ENCODE measurements at places on chromosomes 3 and 15.

- DNase-seq = peak; percentile 94
Observed at GRCh38 chr3:55750525-55750924, 263.4 kb upstream of the WNT5A start.

GRCh38 chr3:121870717-121871116 is 23.5 kb upstream of the SLC15A2 start:
- DNase-seq = no peak

DNA sequence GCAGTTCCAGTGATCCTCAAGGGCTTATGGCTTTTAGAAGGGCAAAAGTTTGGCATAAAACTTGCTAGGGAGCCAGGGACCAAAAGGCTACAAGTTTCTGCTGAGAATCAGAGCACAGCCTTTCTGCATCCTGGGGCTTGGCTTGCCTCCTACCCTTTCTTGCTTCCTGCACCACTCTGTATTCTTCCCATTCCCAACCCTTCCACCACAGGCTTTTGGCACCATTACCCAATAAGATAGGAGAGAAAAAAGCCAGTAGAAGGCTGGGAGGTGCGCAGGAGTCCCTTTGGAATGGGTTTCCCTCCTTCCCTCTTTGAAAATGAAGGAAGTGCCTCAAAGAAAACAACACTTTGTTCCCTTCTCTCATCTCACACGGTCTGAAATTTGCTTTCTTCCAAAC is 268.6 kb downstream of the PDCD6IP start:
- no peak for DNase-seq

GRCh38 chr3:20561166-20561565 is 375.2 kb upstream of the SGO1 start:
- DNase-seq = peak; percentile 42

DNA sequence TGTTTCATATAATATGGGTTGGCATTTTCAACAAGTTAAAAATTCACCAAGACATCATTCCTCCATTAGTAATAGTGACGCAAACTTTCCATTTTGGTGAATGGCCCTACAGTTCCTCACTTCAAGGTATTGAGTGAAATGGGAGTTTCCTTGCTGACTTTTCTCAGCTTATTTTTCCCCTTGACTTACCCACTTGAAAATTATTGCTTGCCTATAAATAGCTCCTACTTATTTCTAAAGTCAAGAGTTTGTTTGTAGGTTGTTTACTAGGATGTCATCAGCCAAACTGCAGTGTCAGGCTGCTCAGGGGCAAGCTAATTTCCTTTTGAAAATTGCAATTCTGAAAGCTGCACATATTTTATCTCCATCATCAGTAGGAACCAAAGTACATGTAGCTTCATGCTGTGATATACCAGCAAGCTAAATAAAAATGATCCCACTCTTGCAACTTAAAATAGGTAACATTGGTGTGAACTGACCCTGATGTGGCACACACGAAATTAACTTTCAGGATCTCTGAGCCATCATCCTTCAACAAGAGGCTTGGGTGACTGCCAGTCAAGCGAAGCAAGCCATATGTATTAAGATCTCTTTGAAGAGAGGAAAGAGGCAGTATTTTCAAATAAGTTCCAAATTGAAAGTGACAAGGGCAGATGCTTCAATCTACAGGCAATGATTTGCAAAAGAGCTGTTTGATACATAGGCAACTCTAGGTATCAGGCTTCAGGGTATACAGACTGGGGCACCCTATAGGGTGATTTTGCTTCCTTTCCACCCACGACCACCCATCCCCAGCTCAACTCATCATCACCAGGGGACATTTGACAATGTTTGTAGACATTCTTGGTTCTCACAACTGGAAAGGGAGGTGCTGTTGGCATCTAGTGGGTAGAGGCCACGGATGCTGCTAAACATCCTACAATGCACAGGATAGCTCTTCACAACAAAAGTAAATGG is 66.8 kb upstream of the RASGRP1 start:
- DNase-seq = no peak

GRCh38 chr3:147654827-147655226 is 245.7 kb downstream of the ZIC1 start:
- peak; percentile 72 for DNase-seq

- no peak for DNase-seq
Observed at GRCh38 chr3:13950042-13950441, 70.2 kb upstream of the WNT7A start.

- DNase-seq = no peak
Observed at GRCh38 chr3:37907371-37907770, 45.7 kb downstream of the CTDSPL start.

GRCh38 chr3:16024548-16024947 is 149.9 kb upstream of the GALNT15 start:
- DNase-seq = no peak

GRCh38 chr15:75532413-75533250 is 46.5 kb downstream of the PTPN9 start:
- DNase-seq = peak; percentile 19

GRCh38 chr3:111194048-111194447 is 122.4 kb downstream of the NECTIN3 start:
- DNase-seq = no peak

DNA sequence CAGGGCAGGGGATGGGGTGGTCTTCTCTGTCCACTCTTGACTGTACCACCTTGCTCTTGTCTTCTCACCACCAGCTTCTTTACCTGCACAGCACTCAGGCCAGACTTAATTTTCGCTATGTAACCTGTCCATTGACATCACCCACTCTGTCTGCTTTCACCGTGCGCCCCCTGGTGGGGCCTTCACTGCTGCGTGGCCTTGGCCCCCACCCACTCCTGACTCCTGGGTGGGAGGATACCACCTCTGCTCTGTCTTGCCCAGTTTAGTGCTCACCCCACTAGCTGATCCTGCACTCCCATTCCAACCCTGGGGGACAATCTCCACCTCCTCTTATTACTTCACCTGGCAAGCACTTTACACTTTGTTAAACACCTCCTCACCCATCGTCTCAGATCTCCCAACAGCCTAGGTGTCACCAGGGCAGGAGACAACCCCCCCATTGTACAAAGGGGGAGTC is 17.7 kb downstream of the PTH1R start:
- DNase-seq = peak; percentile 45

- DNase-seq = no peak
Observed at GRCh38 chr3:66411474-66411873, 89.3 kb downstream of the LRIG1 start.

- no peak for DNase-seq
Observed at GRCh38 chr3:141412936-141413354, 44.6 kb downstream of the ZBTB38 start.

GRCh38 chr3:197356275-197356674 is 57.9 kb upstream of the DLG1 start:
- DNase-seq = no peak

DNA sequence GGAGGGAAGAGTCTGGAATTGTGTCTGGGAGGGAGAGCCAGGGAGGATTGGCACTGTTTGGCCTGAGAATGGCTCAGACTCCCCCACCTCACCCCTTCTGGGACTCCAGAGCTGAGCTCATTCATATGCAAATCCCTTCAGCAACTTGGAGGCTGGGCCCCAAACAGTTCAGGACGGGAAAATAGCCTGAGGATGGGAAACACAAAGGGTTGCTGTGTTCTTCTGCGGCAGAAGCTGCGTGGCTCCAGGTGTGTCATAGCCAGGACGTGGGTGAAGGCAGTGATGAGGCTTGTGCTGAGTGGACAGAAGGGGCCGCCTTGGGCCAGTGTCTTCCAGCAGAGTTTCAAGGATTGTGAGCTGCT is 16.6 kb downstream of the MASP1 start:
- DNase-seq = no peak

GRCh38 chr15:37973856-37974255 is 39.4 kb downstream of the TMCO5A start:
- peak; percentile 16 for DNase-seq

DNA sequence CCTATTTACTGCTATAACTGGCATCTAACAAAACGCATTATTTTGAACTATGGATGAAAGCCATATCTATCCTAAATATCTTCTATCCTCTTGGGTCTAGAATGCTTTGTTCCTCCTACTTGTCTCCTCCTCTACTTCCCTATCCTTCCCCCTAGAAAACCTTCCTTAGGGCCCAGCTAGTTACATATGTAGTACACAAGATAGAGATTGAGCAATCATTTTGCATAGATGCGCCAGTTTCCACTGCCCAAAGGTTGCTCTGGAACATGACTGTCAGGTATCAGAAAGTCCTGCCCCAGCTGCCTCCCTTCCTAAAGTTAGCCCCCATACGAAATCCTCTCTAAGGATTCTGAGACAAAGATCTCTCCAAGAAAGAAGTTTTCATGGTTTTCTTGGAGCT is 55.1 kb downstream of the GPR160 start:
- DNase-seq = no peak

DNA sequence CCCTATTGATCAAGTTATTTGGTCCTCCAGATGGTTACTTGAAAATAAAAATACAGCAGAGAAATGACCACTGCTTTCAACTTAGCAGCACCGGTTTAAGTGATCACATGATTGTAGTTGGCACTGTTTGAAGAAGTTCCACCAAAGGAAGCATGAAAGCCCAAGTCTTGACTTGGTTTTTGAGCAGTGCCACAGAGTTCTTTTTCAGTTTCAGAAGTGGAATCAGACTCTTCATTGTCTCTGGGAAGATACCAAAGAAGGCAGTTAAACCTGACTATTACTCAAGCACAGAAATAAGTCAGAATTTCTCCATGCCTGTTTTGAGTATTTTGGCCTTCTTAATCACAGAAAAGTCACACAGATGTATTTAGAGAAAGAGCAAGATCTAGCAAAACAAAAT is 66.7 kb downstream of the BBX start:
- no peak for DNase-seq

- no peak for DNase-seq
Observed at GRCh38 chr15:96503276-96503675, 172.8 kb downstream of the NR2F2 start.

DNA sequence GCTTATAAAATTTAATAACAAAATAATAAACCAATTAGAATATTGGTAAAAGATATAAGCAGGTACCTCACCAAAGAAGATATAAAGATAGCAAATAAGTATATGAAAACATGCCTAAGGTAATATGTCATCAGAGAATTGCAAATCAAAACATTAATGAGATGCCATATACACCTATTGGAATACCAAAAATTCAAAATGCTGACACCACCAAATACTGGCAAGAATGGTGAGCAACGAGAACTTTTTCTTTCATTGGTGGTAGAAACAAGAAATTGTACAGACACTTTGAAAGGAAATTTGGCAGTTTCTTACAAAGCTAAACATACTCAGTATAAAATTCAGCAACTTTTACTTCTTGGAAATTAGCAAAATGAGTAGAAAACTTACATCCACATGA is 346.9 kb upstream of the ROBO1 start:
- DNase-seq = no peak

- DNase-seq = no peak
Observed at GRCh38 chr3:102577082-102577789, 142.4 kb downstream of the ZPLD1 start.

GRCh38 chr3:166296179-166296783 is 459.1 kb upstream of the BCHE start:
- DNase-seq = no peak

- DNase-seq = no peak
Observed at GRCh38 chr3:79410617-79411016, 357.2 kb downstream of the ROBO1 start.

- no peak for DNase-seq
Observed at GRCh38 chr15:58568157-58568571, 136.4 kb downstream of the LIPC start.

DNA sequence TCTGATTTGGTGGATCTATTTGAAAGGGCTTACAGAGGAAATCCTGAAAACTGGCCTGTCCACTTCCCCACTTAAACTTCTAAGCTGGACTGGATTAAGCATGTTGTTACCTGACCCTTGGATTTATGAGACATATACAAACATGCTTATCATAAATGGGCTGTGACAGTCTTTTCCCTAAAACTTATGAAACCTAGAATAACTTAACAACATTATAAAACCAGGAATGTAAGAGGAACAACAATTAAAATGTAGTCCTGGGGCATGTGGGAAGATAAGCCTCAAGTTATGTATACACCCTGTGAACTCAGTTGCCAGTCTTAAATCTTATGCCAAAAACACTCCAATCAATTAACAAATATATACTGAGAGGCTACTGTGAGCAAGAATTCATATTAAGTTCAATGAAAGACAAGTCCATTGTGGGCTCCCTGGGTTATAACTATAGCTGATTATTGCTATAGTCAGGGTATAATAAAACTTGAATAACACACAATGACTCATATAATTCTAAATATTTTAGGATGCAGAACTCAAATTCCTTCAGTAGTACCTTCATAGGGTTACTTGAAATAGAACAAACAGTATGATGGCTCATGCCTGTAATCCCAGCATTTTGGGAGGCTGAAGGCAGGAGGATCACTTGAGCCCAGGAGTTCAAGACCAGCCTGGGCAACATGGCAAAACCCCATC is 87.2 kb upstream of the PPIB start:
- DNase-seq = peak; percentile 53

DNA sequence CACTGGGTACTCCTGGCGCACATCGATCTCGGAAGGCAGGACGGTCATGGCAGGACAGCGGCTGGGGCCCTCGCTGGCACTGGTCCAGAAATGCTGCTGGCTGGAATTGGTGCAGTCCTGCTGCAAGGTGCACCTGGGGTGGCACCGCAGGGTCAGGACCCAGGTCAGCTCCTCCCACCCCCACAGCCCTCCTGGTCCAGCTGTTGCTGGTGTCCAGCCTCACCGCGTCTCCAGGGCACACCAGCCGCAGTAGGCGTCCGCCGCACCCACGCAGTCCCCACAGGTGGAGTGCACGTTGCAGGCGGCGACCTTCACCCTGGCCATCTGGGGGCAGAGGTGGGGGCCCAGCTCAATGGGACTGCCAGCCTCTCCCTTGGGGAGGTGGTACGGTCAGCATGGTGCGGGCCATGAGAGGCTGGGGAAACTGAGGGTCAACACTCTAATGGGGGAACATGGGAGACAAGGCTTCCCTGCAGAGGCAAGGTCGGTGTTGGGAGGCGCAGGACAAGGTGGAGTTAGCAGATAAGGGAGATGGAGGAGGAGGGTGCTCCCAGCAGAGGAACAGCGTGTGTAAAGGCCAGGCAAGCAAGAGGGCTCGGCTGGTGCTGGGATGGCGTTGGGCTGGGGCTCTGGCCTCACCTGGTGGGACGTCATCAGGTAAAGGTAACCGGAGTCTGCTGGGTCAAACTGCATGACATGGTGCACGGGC is 20.4 kb downstream of the PLXND1 start:
- DNase-seq = no peak

GRCh38 chr3:71652781-71653413 is 69.4 kb upstream of the FOXP1 start:
- DNase-seq = peak; percentile 76

DNA sequence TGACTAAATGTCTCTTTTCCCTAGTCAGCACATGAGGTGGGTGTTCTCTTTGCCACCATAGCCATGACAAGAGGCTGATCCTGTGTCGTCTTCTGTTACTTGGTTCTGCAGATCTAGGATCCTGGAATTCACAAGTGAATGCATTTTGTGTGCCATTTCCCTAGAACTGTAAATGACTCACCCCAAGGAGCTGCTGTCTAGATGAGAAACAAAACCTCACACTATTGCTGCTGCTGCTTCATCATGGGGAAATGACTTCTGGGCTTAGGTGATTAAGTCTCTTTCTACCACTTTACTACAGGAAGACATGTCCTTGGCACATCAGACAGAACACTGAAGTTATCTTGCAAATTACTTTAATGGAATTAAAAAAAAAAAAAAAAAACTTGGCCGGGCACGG is 54.9 kb downstream of the SLCO3A1 start:
- DNase-seq = peak; percentile 47

- no peak for DNase-seq
Observed at GRCh38 chr15:92661956-92662355, 6.4 kb upstream of the FAM174B start.
